ENCODE measurements at places on chromosomes 3 and 15.

- DNase-seq: no peak
Measured at GRCh38 chr15:29736012-29736743, 86.1 kb downstream of the TJP1 start.

DNA sequence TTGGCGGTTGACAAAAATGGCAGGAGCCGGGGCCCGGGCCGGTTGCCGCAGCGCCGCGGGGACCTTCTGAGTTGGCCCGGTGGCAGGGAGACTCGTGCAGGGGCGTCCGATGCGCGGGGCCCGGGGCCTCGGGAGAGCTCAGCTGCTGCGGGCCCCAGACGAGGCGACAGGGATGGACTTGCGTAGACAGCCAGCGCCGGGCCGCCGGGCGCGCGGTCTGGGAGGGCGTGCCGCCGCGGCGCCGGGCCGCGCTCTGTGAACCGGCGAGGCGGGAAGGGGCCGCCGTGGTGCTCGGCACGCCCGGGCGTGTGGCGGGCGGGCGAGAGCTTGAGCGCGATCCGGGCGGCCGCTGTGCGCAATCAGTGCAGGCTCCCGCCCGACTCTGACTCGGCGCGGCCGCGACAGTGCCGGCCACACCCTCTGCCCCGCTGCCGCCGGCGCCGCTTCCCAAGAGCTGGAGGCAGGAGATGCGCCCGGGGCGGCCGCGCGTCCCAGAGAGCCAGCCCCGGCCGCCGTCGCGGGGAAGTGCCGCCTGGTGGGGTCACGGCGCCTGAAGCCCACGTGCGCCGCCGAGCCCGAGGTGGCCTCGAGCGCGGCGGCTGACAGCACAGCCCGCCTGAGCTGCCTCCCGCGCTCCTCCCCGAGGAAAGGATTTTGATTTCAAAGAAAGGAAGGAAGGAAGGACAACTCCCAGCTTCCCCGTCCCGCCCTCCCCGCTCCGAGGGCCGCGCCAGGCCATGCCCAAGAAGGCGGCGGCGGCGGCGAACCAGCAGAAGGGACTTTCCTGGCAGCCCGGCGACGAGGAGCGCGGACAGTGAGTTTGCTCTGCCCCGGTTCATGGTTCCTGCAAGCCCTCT lies 657 bp downstream of the TLNRD1 start:
- DNase-seq: peak; percentile 27

DNA sequence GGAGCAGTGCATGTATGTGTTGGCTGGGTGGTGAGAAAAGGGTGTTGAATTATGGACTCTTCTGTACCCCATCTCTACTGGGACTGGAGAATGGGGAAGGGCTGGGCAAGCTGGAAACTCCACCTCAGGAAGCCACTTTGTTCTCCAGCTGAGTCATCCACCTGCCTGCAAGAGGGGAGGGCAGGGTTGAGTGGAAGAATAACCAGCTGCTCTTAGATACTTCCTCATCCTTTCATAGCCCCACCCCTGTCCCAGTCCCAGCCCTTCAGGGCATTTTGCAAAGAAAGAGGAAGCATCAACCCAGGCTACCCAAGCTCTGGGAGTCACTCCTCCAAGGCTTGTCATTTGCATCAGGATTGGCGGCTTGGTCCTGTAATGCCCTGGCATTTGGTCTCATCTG lies 33.1 kb downstream of the RAB11A start:
- no peak for DNase-seq

GRCh38 chr3:7764115-7764514 lies 737.5 kb upstream of the LMCD1 start:
- no peak for DNase-seq

GRCh38 chr15:92653836-92654539 lies 1.6 kb downstream of the FAM174B start:
- DNase-seq: no peak

GRCh38 chr3:42660898-42661297 lies 7.4 kb downstream of the ZBTB47 start:
- no peak for DNase-seq

GRCh38 chr3:116301422-116301821 lies 143.9 kb downstream of the LSAMP start:
- DNase-seq: no peak

- DNase-seq: no peak
Measured at GRCh38 chr15:53448232-53449015, 311.0 kb downstream of the WDR72 start.

GRCh38 chr3:52570076-52570475 lies 33.7 kb downstream of the UQCC5 start:
- DNase-seq: no peak

DNA sequence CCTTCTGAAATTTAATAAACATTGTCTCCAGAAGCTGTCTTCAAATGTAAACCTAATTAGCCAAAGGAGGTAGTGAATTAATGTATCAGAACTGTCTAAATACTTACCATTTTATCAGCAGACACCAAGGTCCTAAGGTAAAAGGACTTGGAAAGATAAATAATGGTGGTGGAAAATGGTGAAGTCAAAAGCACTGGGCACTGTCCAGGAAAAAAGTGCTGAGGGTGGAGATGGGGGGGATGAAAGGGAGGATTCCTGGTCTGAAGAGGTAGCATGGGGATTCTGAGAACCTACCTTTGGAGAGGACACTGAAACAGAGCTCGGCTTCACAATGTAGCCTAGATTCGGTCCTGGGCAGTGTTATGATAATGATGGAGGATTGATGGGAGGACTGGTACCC lies 149.0 kb upstream of the DPH6 start:
- no peak for DNase-seq

- DNase-seq: no peak
Measured at GRCh38 chr3:126314790-126315658, 42.2 kb downstream of the KLF15 start.

- DNase-seq: no peak
Measured at GRCh38 chr15:92525758-92526245, 129.8 kb downstream of the FAM174B start.

DNA sequence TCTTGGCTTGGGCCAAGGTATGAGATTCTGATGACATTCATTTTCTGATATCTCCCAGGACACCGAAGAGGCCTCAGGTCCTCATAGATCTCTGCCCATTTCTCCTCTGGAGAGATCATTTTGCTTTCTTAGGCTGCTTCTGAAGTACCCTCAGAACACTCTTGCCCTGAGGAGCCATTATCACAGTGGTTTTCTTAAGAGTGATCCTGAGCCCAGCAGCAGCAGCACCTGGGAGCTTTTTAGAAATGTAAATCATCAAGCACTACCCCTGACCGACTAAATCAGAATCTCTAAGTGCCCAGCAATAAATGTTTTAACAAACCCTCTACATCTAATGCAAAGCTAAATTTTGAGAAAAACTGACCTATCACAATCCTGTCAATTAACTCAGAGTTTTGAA lies 40.6 kb upstream of the SLC9A9 start:
- no peak for DNase-seq

DNA sequence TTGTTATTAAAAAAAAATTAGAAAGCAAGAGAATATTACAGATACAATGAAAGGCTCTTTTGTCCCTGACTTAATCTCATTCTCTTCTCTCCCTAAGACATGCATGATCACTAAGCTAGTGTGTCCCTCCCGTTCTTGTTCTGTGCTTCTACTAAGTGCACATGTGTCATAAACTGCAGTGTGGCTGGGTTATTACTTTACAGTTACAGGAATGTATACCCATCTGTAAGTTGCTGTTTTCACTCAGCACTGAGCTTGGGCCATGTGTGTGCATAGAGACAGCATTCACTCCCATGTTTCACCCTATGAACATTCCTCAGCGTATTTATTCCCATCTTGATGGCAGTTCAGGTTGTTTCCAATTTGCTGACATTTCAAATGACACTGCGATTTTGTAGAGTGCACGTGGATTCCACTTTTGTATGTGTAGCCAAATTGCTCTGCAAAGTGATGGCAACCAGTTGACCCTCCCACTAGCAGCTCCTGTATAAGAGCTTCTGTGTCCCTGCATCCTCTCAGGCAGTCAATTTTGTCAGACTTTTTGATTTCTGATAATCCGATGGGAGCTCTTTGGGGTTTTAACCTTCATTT lies 145.8 kb upstream of the UBE2E1 start:
- no peak for DNase-seq

DNA sequence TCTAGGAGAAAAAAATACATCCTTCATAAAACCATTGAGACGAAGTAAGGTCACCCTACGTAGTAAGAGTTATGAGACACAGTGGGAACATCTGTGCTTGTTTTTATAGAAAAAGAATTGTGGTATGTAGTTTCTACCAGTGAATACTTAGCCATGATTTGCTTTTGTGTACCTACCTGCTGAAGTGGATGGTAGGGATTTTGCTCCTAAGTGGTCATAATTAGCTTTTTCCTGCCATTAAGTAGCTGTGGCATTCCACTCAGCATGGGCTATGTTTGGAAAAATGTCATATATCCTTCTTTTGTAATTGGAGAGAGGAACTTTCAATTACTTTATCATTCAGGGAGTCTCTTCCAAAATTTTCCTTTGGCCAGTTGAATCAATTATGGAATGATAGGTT lies 63.7 kb downstream of the CHD2 start:
- DNase-seq: no peak

DNA sequence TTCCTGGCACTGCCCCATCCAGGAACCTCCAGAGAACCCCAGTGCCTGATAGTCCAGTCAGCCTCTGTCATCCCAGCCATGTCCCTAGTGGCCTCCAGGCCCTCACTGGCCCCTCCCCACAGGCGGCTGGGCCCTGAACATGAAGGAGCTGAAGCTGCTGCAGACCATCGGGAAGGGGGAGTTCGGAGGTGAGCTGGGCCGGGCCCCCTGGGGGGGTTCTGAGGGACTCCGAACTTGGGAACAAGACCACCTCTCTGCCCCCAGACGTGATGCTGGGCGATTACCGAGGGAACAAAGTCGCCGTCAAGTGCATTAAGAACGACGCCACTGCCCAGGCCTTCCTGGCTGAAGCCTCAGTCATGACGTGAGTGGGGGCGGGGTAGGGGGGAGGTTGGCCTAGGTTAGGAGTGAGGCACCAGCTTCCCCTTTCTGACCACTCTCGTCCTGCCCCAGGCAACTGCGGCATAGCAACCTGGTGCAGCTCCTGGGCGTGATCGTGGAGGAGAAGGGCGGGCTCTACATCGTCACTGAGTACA lies 12.0 kb upstream of the LMAN1L start:
- DNase-seq: no peak

- no peak for DNase-seq
Measured at GRCh38 chr3:56251343-56251945, 216.8 kb downstream of the ERC2 start.

DNA sequence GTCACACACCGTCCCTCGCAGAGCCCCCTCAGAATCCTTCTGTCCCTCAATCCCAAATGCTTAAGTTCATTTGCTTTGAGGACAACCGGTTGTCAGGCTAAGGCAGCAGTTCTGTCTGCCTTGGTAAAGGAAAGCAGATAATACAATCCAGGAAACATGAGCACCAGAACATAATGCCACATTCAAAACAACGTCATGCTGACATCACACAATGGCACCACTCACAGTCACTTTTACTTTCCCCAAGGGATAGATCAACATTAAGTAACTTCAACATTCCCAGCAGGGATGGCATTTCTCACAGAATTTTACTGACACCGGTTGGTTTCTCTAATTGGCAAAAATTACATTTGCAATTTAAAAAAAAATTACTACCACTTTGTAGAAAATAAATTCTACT lies 74.6 kb upstream of the PSMD6 start:
- no peak for DNase-seq

GRCh38 chr15:63288342-63288741 lies 10.9 kb downstream of the APH1B start:
- DNase-seq: no peak

- DNase-seq: no peak
Measured at GRCh38 chr3:143601723-143602484, 246.4 kb downstream of the SLC9A9 start.

DNA sequence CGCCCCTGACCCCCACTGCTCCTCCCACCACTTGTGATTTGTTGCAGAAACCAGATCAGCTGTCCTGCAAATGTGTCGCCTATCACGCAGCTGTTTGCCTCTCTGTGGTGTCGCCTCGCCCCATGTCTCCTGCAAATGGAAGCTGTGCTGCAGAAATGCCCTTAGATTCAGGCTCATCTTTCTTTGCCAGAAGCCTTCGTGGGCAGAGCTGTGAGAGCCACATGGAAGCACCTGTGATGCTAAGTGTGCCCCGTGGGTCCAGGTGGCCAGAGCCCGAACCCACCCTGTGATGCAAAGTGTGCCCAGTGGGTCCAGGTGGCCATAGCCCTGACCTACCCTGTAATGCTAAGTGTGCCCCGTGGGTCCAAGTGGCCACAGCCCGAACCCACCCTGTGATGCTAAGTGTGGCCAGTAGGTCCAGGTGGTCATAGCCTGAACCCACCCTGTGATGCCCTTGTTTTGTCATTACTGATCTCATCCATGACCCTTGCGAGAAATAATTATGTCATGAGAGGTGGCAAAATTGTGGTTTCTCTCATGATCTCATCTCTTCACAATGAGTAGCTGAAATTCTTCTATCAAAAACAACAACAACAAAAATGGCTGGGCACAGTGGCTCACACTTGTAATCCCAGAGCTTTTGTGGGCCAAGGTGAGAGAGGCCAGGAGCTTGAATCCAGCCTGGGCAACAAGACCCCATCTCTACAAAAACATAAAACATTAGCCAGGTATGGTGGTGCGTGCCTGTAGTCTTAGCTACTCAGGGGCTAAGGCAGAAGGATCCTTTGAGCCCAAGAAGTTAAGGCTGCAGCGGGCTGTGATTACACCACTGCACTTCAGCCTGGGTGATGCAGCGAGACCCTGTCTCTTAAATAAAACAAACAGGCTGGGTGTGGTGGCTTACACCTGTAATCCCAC lies 187.4 kb downstream of the GOLGA6L6 start:
- no peak for DNase-seq

DNA sequence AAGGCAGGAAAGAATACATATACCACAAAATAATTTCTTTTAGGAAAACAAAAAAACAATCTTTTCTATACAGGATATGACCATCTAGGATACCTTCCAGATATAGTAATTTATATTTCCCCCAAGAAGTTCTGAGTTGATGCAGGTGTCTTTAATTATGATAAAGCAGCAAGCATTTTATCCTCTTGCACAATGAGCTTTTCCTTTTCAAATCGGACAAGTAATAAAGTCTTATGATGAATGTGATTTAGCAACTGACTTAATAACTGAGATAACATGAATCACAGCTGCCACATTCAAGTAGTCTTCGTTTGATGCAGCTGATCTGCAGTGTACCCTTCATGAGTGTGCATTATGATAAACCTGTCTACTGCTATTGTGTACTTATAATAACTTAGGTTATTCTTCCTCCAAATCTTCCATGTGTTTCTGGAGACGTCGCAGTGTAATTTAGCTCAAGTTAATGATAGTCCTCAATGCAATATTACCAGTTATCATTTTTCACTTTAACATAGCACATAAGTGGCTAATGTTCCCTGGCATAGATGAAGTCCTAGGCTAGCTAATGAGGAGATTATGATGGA lies 260.3 kb upstream of the MRPL3 start:
- no peak for DNase-seq

- DNase-seq: no peak
Measured at GRCh38 chr15:97446138-97446537, 514.4 kb upstream of the ARRDC4 start.

DNA sequence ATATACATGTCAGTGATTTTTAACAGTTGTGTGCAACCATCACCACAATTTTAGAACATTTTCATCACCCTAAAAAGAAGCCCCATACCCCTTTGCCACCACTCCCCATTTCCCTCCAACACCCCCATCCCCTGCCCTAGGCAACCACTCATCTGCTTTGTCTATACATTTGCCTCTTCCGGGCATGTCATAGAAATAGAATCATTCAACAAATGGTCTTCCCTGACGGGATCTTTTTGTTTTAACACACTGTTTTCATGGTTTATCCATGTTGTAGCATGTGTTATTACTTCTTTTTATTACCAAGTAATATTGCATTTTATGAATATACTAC lies 4.0 kb downstream of the VILL start:
- DNase-seq: no peak

- no peak for DNase-seq
Measured at GRCh38 chr15:54083991-54084390, 105.8 kb downstream of the UNC13C start.

Measured in T follicular helper cell (primary cell).